ENCODE measurements at places on chromosomes 11 and 22.

DNA sequence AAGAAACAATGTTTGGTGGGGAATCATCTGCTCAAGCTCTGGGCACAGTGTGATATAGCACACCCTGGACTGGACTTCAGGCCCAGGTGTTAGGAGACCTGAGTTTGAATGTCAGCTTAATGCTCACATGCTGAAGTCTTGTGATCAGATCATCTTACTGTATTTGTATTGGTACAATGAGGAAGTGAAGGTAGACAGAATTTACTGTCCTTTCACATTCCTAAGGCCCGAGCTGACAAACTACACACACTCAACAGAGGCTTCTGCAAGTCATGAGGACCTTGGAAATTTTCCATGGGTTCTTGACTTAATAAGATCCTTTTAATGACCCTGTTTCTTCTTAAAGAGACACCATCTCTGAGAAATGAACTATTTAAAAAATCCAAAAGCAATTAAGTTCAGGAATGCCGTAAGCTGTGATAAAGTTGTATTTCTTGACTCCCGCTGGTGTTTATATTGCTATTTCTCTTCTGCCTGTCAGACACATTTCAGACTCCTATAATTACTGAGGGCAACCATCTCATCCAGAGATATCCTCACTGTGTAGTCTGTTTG is 802.0 kb downstream of the DLG2 start:
- no peak for DNase-seq

GRCh38 chr11:33932721-33933120 is 40.8 kb upstream of the LMO2 start:
- no peak for DNase-seq

GRCh38 chr11:92388380-92388779 is 163.8 kb downstream of the FAT3 start:
- no peak for DNase-seq

DNA sequence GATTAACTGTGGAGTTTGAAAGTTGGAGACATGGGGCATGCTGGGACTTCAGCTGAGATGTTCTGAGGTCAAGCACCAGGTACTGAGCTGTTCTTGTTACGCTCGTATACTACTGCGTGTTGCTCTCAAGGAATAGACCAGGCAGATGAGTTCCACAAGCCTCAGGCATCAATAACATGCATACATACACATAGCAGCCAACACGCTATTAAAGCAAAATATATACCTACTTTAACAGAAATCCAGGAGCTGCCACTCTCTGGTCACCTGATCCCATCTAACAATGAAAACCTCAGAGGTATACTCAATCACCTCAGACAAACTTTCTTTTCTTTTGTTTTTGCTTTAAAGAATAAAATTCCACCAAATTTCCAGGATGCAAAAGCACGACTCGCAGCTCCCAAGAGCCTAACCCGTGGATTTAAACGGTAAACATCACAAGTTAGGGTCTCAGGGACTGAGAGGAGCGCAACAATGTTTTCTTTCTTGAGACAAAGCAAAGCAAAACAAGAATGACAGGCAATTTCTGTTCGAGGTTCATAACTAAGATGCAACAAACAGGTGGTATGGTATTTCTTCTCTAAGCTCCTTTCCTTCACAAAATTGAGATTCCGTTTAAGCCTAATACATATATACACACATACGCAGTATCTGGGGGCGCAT is 16.5 kb downstream of the BLID start:
- DNase-seq = peak; percentile 26

- no peak for DNase-seq
Observed at GRCh38 chr22:28186641-28187040, 267.6 kb upstream of the PITPNB start.

- DNase-seq = no peak
Observed at GRCh38 chr11:32152821-32153220, 61.9 kb downstream of the RCN1 start.

- no peak for DNase-seq
Observed at GRCh38 chr11:78259777-78260487, 71.2 kb downstream of the USP35 start.

GRCh38 chr22:19635644-19636043 is 78.7 kb upstream of the SEPTIN5 start:
- no peak for DNase-seq

DNA sequence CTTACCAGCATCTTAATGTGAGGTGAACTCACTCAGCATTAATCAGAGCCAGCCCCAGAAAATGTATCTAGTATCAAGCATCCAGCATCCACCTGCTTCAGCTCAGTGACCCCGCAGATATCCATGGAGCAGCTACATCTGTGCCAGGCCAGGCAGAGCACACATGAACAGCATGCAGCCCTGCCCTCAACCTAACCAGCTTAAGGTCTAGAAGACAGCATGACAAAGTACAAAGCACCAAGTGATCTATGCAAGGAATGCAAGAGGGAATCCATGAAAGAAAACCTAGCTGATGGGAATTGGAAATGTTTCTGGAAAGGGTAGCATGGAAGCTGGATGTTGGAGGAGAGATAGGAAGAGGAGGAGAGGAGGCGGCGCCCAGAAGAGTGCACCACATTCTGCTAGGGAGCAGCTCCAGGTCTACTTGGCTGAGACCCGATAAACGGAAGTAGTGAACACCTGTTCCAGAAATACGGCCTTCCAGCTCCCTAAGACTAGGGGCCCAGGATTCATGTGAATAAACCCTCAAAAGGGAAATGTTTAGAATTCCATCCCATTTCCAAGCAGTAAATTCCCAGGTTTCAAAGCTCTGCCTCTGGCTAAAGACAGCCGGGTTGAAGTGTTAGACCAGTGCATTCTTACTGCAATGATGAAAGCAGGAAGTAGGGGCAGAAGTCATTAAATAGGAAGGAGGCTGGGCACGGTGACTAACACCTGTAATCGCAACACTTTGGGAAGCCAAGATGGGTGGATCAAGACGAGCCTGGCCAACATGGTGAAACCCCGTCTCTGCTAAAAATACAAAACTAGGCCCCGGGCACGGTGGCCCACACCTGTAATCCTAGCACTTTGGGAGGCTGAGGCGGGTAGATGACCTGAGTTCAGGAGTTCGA is 23.5 kb upstream of the L3MBTL2 start:
- no peak for DNase-seq

DNA sequence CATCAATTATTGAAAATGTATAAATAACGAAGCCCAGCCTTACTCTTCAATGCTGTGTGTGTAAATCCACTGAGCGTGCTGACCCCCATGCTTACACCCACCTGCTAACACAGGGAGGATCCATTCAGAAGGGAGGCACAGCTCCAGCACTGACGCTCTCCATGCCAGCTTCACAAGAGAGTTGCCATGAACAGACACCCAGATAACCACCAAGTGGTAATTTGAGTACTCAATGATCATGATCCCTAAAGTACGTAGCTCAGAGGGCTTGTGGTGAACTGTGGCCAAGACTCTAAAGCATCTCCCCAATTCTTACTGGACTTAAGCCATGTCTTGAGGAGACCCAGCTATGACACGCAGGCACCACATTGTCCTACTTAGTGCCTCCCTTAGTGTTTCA is 98.7 kb downstream of the IGLL1 start:
- no peak for DNase-seq

DNA sequence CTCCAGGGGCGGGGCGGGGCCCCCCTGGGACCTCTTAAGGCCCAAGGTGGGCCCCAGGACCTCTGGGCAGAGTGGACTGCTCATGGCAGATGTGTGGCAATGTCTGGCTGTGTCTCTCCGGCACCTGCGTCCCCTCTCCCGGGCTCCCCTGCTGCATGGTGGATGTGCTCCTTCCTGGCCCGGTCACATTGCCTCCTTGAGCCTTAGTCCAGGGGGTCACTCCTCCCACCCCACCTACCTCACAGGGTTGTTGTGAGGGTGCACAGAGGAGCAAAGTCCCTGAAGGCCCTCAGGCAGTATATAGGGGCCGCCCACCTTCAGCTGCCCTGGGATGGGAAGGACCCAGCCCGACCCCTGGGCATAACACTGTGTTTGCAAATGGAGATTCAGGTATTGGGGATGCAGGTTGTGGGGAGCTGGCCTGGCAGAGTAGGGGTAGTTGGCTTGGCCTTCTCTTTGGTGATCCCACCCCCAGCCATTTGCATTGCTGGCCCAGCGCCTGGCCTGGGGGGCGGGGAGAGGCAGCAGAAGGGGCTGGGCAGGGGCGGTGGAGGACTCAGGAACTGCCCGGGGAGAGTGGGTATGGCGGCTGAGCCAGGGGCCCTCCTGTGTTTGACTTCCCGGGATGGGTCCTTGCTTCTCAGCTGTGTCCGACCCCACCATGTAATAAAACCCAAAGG is 11.3 kb downstream of the KCTD17 start:
- no peak for DNase-seq

GRCh38 chr22:37930952-37931440 is 22.4 kb downstream of the C22orf23 start:
- no peak for DNase-seq

- DNase-seq = no peak
Observed at GRCh38 chr22:25741692-25742626, at the start of gene MYO18B. TSS of gene MYO18B (plus strand) at chr22:25742188. CDS start at chr22:25761093, 18,905 bp downstream.

GRCh38 chr11:108402241-108402640 is 65.1 kb downstream of the C11orf65 start:
- no peak for DNase-seq

DNA sequence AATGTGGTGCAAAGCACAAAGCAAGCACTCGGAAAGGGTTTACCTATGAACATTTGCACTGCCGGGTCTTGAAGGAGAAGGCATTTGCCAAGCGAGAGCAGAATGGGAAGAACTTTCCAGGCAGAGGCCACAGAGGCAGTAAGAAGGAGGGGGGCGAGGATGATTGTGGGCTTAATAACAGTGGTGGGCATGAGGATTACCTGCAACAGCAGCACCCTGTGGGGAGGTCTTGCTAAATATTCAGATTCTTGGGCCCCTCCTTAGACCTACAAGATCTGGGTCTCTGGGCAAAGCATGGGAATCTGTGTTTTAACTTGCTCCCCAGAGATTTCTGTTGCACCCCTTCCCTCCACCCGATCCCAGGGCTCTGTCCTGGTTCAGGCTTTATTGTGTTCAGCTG is 75.1 kb upstream of the ZBED5 start:
- no peak for DNase-seq

DNA sequence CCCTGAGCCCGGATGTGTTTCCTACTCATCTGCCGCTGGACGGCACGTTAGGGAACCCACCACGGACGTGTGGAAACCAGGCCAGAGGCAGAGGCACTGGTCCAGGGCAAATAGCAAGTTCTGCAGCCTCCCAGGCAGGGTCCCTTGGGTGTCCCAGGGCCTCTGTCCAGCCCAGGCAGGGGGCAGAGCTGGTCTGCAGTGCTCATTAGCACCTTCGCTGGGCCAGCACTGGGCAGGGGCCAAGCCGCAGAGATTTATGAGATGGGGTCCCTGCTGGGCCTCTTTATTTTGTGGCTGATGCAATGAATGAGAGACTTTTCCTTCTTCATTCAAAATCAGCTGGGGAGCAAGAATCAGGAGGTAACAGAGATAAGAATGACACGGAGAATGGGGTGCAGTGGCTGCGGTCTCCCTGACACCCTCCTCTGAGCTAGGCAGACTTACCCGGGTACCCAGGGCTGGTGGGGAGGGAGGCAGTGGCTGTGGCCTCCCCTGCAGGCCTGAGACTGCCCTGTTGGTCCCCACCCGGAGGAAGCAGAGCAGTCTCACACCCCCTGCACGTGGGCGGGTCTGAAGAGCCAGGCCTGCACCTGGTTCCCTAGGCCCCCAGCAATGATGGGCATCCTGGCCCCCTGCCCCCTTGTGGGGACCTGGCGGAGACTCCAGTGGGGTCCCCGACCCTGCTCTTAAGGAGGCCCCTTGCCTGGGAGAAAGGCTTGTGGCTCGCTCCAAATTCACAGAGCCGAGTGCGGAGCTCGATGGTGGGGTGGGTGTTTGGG is 14.0 kb upstream of the PARVG start:
- no peak for DNase-seq

DNA sequence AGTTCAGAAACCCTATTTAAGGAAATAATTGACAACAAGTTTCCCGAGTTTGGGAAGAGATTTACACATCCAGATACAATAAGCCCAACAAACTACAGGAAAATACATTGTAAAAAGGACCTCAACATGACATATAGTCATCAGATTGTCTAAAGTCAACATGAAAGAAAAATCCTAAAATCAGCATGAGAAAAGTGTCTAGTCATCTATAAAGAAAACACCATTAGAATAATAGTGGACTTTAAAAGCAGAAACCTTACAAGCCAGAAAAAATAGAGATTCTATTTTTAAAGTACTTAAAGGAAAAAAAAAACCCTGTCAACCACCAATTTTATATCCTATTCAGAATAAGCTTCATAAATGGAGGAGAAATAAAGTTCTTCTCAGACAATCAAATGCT is 1.4 kb upstream of the OR5B2 start:
- DNase-seq = no peak

Data from amygdala (tissue), 56 donors.